ENCODE measurements at places on chromosomes 5 and 9.

GRCh38 chr5:150077996-150078801 is 8.2 kb downstream of the CSF1R start:
- no peak overlapping the region for H3K4me3 ChIP-seq
- no peaks in the 10 kb centered on the region for H3K27me3 ChIP-seq
- H3K4me1 ChIP-seq, result no peaks in the 10 kb centered on the region
- no peaks in the 10 kb centered on the region for H3K36me3 ChIP-seq
- no peak for DNase-seq

DNA sequence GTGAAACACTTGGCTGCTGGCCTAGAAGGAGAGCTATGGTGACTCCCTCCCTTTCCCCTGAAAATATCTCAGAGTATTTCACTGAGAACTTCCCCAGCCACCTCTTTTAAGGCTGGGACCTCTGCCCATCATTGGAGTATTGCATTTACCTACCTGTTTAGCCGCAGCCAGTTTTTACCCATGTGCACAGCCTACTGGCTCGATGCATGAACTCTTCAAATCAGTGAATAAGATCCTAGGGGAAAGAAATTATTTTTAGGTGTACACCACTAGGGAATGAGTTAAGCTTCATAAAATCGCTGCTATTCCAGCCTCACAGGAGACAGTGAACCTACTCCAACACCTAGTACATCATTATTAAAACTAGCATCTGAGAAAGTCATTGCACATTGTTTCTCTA is 16.8 kb upstream of the FAM174A start:
- H3K36me3 ChIP-seq, result no peaks in the 10 kb centered on the region
- no peak overlapping the region for H3K27ac ChIP-seq
- no peaks in the 10 kb centered on the region for H3K27me3 ChIP-seq
- no peak overlapping the region for H3K4me3 ChIP-seq

- H3K4me1 ChIP-seq, result no peaks in the 10 kb centered on the region
- H3K36me3 ChIP-seq, result no peaks in the 10 kb centered on the region
- DNase-seq, result no peak
- H3K27me3 ChIP-seq, result no peaks in the 10 kb centered on the region
- H3K4me3 ChIP-seq, result no peak overlapping the region
Measured at GRCh38 chr5:139204196-139204595, 6.0 kb upstream of the SIL1 start.

DNA sequence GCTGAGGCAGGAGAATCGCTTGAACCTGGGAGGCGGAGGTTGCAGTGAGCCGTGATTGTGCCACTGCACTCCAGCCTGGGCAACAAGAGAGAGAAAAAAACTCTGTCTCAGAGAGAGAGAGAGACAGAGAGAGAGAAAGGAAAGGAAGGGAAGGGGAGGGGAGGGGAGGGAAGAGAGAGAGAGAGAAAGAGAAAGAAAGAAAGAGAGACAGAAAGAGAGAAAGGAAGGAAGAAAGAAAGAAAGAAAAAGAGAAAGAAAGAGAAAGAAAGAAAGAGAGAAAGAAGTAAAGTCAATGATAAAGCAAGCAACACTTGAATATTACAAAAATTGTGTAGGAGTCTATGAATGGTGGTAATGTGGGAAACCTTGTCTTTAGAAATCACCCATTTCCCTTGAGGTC is 133.6 kb upstream of the MSX2 start:
- no peak overlapping the region for H3K27ac ChIP-seq
- no peak for DNase-seq
- no peaks in the 10 kb centered on the region for H3K27me3 ChIP-seq
- peaks cover 5% of the 10 kb centered on the region for H3K4me1 ChIP-seq
- H3K4me3 ChIP-seq, result no peak overlapping the region
- H3K36me3 ChIP-seq, result no peaks in the 10 kb centered on the region

DNA sequence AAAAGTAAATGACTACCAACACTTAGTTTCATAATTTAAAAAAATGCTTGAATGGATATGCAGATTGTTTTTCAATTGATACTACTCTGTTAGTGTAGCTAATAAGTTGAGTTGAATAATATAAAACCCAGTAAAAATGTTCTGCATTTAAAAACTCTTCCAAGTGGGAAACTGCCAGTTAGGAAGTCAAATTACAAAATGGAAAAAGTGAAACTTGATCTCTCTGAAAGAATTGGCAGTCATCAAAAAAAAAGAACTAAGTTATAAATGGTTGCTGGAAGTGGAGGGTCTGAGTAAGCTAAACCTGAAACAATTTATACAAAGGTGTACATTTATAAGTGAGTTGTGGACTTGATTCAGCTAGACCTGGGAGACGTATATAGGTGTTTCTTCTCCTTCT is 52.4 kb downstream of the VCAN start:
- peak overlapping the region; percentile 0 for H3K4me3 ChIP-seq
- DNase-seq, result no peak
- H3K4me1 ChIP-seq, result no peaks in the 10 kb centered on the region
- no peaks in the 10 kb centered on the region for H3K27me3 ChIP-seq
- H3K27ac ChIP-seq, result no peak overlapping the region
- peaks cover 13% of the 10 kb centered on the region for H3K36me3 ChIP-seq

DNA sequence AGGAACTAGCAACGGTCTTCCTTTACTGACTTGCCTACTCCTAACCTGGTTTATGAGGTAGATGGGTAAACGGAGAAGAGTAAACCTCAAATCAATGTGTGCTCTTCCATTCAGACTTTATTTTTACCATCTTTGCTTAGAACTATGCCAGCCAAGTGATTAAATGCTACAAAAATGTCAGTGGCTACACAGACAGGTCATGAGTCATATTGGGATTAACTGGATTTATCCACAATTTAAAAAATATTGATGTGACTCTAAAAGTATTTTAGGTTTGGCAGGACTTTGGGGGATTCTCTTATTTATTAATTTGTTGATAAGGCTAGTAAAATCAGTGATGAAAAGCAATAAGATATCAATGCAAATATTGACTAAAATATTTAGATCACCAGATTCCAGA is 275.0 kb downstream of the PLK2 start:
- no peak overlapping the region for H3K4me3 ChIP-seq
- H3K4me1 ChIP-seq, result peaks cover 20% of the 10 kb centered on the region
- H3K27me3 ChIP-seq, result no peaks in the 10 kb centered on the region
- no peak overlapping the region for H3K27ac ChIP-seq
- no peak for DNase-seq

DNA sequence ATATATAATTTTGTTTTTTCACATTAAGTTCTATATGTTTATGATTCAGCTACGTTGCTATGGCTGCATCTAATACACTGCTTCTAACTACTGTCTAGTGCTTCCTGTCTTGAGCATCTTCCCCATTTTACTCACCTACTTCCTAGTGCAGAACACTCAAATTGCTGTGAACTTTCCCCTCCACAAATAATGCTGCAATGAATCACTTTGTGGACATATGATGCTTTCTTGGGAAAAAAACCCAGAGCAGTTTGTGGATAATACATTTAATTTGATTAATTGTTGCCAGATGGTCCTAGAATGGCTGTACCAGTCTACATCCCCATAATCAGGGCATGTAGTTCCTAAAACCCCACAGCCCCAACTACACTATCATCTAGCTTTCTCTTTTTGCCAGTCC is 18.5 kb downstream of the CD180 start:
- no peak overlapping the region for H3K4me3 ChIP-seq
- DNase-seq, result no peak
- H3K4me1 ChIP-seq, result peaks cover 19% of the 10 kb centered on the region
- H3K27me3 ChIP-seq, result no peaks in the 10 kb centered on the region
- no peaks in the 10 kb centered on the region for H3K36me3 ChIP-seq
- no peak overlapping the region for H3K27ac ChIP-seq

DNA sequence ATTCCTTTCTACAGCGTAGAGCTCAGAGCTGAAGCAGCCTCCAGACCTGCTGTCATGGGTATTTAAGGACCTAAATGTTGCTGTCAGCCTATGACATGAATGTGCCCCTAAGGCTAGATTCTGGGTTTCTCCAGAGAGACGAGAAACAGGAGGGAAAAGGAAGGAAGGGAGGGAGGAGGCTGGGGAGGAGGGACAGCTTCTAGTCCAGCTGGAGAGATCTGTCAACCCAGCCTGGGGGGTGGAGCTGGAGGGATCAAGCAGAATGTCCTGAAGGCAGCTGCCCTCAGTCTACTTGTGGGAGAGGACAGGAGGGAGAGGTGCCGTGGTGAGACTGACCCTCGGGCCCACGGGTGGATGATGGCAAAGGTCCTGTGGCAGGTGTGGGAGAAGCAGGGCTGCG is 1.1 kb upstream of the DBH start:
- H3K4me1 ChIP-seq, result no peaks in the 10 kb centered on the region
- no peaks in the 10 kb centered on the region for H3K36me3 ChIP-seq
- H3K27ac ChIP-seq, result no peak overlapping the region
- no peak overlapping the region for H3K4me3 ChIP-seq

- H3K4me3 ChIP-seq, result peak overlapping the region; percentile 86
- no peaks in the 10 kb centered on the region for H3K36me3 ChIP-seq
- peak overlapping the region; percentile 50 for H3K27ac ChIP-seq
- DNase-seq, result peak; percentile 18
Measured at GRCh38 chr5:140041492-140042392, 1.4 kb downstream of the NRG2 start.

GRCh38 chr5:124061068-124061430 is 549.1 kb downstream of the CSNK1G3 start:
- no peak for DNase-seq
- H3K36me3 ChIP-seq, result no peaks in the 10 kb centered on the region
- H3K27me3 ChIP-seq, result no peaks in the 10 kb centered on the region
- no peak overlapping the region for H3K27ac ChIP-seq

DNA sequence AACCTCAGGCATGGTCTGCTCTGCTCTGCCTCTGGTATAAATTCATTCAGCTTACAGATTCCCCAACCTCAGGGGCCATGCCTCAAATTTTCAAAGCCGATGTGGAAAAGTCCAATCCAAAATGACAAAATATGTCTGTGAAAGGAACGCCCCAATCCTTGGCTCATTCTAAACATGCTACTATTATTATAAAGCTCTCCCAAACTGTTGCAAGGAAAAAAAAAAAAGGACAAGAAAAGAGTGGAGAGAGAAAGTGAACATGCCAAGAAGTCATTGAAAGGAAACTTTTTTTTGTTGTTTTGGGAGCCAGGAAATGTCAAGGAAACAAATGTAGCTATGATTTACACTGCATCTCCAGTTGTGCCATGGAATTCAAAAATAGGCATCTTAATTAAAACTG is 3.8 kb downstream of the COL23A1 start:
- peaks cover 18% of the 10 kb centered on the region for H3K4me1 ChIP-seq
- no peak for DNase-seq
- no peak overlapping the region for H3K27ac ChIP-seq
- no peaks in the 10 kb centered on the region for H3K36me3 ChIP-seq

DNA sequence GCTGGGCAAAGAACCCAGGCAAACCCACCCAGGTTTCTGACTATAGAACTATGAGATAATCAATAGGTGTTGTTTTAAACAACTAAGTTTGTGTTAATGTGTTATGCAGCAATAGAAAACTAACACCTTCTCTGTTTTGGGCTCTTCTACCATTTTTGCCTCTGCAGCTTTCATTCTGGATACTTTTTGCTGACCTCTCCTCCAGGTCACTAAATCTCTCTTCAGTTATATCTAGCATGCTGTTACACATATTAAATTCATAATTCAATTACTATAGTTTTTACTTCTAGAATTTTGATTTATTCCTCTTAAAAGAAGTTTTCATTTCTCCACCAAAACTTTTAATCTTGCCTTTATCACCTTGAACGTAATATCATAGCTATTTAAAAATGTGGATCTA is 17.2 kb downstream of the MAPK9 start:
- peaks cover 46% of the 10 kb centered on the region for H3K36me3 ChIP-seq
- H3K27ac ChIP-seq, result no peak overlapping the region
- no peaks in the 10 kb centered on the region for H3K27me3 ChIP-seq
- no peaks in the 10 kb centered on the region for H3K4me1 ChIP-seq
- H3K4me3 ChIP-seq, result no peak overlapping the region
- DNase-seq, result no peak

GRCh38 chr5:1971944-1972343 is 89.2 kb upstream of the IRX4 start:
- no peak for DNase-seq
- H3K27me3 ChIP-seq, result no peaks in the 10 kb centered on the region
- no peak overlapping the region for H3K4me3 ChIP-seq
- H3K4me1 ChIP-seq, result no peaks in the 10 kb centered on the region

- H3K36me3 ChIP-seq, result no peaks in the 10 kb centered on the region
- no peaks in the 10 kb centered on the region for H3K27me3 ChIP-seq
- no peak for DNase-seq
- peaks cover 47% of the 10 kb centered on the region for H3K4me1 ChIP-seq
- no peak overlapping the region for H3K4me3 ChIP-seq
- no peak overlapping the region for H3K27ac ChIP-seq
Measured at GRCh38 chr9:134206311-134207300, 42.2 kb upstream of the RNU6ATAC start.

DNA sequence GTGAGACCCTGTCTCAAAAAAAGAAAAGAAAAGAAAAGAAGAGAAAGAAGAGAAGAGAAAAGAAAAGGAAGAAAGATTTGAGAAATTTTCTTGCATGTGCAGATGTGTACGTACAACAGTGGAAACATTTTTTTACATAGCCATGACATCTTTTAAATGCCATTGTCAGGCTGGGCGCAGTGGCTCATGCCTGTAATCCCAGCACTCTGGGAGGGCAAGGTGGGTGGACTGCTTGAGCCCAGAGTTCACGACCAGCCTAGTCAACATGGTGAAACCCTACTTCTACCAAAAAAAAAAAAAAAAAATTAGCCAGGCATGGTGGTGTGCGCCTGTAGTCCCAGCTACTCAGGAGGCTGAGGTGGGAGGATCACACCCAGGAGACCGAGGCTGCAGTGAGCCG is 6.6 kb downstream of the LMAN2 start:
- H3K36me3 ChIP-seq, result peaks cover 14% of the 10 kb centered on the region
- no peak overlapping the region for H3K4me3 ChIP-seq
- H3K27ac ChIP-seq, result no peak overlapping the region
- H3K27me3 ChIP-seq, result no peaks in the 10 kb centered on the region
- peaks cover 31% of the 10 kb centered on the region for H3K4me1 ChIP-seq
- DNase-seq, result no peak

DNA sequence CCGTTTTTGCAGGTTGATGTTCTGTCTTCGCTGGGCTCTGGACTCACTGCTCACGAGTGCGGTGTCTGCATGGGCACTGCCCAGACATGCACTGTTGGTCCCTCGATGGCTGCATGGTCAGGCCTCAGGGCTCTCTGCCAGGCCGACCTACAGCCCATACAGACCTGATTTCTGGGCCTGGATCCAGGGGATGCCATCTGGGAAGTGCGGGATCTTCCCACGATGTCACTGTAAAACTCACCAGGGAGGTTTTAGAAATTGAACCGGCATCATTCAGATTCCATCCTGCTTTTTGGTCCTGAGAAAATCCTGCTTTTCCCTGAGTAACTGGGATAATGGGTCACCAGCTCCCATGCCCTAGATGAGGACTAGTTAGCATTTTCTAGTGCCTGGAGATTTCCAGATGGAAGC is 9.1 kb downstream of the S1PR3 start:
- DNase-seq, result no peak
- H3K27me3 ChIP-seq, result no peaks in the 10 kb centered on the region
- no peak overlapping the region for H3K4me3 ChIP-seq
- H3K27ac ChIP-seq, result peak overlapping the region; percentile 74
- peaks cover 21% of the 10 kb centered on the region for H3K4me1 ChIP-seq
- peaks cover 25% of the 10 kb centered on the region for H3K36me3 ChIP-seq

DNA sequence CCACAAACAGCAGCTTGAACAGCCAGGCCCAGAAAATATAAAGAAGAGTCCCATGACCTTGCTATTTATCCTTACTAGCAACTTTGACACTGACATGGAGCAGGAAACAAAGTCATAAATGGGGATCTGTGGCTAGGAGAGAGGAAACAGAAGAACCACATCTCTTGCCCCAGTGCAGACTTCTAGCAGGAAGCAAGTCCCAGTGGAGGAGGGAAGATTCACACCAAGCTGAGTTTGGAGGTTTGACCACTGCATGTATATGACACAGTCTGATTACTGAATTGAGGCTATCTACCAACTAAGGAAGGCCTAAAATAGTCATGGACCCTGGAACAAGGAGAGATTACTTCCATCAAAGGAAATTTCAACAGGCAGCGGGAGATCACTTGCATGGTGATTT is 51.4 kb downstream of the CDH6 start:
- no peak for DNase-seq
- H3K27ac ChIP-seq, result no peak overlapping the region

All from thoracic aorta (tissue), 2 donors.